ENCODE measurements at places on chromosomes 7 and 10.

DNA sequence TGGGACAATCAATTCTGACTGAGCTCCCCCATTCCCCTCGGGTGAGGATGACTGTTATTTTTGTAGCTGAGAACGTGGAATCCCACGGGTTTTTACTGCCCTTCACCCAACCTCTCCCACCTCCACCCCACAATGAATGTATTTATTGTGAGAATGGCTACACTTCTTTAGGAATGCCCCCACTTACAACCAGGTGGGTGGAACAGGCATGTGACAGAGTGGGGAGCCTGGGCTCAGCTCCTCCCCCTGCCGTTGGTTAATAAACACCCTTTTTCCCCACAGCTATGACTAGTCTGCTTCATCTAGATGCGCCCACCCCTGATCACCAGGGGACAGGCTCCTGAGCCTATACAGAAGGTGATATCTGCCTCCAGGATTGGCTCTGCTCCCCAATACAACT, 2.0 kb downstream of the MRPL43 start:
- DNase-seq: no peak

DNA sequence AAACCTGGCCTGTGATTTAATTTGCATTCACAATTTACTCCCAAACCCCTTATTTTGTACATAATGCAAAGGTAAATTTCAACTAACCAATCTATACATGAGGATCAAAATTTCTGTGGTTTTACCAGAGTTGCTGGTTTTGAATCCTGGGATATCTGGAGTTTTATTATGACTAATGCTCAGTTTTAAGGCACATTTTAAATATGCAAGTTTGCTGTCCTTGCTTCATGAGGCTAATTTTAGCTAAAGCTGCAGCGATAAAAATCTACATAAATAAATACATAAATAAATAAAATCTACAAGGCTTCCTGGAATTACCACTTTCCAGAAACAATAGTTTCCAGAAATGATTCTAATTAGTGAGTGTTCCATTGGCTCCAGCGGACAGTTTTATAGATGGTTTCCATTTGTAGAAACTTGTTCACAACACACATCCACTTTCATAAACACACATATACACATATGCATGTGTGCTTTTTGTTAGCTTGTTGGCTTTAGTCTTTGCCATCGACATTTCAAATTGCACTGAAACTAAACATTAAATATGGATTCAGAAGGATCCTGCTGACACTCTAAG, 339.5 kb upstream of the NRP1 start:
- no peak for DNase-seq

- DNase-seq: no peak
Measured at GRCh38 chr10:69965919-69966662, 86.6 kb upstream of the MACROH2A2 start.

DNA sequence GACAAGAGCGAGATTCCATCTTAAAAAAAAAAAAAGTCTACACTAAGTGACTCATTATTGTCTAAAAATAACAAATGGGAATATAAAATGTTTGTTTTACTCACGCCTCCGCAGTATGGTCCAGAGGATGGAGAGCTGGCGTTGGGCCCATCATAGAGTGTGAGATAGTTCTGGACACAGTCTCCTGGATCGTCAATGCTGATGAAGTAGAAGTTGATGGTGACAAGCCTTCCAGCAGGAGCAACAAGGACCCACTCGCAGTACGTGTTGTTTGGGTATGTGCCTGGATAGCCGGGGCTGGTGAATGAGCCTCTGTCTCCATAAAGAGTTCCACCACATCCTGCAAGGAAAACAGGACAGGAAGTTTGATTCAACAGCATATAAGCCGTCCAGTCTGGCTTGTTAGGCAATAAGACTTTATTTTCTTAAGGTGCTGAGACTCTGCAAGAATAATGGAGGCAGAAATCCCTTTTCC, 11.5 kb upstream of the RSU1 start:
- no peak for DNase-seq

- no peak for DNase-seq
Measured at GRCh38 chr7:114720725-114721124, 201.2 kb upstream of the MDFIC start.

GRCh38 chr10:100826983-100827818, 81.8 kb downstream of the PAX2 start:
- no peak for DNase-seq

GRCh38 chr7:50153995-50154394, 60.9 kb upstream of the ZPBP start:
- DNase-seq: no peak

DNA sequence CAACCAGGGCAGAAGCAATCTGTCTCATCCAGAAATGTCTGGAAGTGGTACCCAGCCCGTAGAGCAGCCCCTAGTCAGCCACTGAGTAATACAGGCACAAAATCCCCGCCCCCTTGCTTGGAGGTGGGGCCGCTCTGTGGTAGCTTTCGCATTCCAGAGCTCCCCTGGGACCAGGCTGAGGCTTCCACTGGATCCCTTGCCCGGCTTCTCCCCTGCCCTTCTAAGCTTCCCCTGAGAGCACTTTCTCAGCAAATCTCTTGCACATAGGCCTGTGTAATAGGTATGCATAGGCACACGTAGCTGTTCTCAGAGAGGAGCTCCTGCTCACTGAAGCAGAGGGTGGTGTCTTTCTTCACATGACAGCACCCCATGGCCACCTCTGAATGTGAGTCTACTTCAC, 144.2 kb downstream of the BMS1 start:
- DNase-seq: no peak

DNA sequence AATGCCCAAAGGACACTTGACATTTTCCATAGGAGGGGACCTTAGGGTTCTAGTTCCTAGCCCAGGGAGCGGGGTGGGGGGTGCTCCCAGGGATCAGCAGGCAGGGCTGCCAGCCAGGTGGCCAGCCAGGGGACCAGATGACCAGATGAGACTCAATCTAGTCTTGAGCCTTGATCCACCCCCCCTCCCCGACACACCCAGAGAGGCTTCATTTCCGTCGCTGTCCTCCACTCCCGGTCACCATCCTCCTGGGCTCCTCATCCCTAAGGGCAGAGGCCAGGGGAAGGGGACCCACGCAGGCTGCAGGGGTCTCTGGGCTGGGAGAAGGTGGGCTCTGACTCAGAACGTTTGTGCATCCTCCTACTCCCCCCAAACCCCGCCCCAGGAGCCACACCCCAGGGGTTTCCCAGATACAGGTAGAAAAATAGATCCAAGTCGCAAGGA, 1.0 kb downstream of the STX1A start:
- no peak for DNase-seq

GRCh38 chr10:99430116-99430450, 341 bp downstream of the GOT1 start:
- no peak for DNase-seq

- DNase-seq: no peak
Measured at GRCh38 chr10:28294809-28295208, 8.1 kb downstream of the MPP7 start.

DNA sequence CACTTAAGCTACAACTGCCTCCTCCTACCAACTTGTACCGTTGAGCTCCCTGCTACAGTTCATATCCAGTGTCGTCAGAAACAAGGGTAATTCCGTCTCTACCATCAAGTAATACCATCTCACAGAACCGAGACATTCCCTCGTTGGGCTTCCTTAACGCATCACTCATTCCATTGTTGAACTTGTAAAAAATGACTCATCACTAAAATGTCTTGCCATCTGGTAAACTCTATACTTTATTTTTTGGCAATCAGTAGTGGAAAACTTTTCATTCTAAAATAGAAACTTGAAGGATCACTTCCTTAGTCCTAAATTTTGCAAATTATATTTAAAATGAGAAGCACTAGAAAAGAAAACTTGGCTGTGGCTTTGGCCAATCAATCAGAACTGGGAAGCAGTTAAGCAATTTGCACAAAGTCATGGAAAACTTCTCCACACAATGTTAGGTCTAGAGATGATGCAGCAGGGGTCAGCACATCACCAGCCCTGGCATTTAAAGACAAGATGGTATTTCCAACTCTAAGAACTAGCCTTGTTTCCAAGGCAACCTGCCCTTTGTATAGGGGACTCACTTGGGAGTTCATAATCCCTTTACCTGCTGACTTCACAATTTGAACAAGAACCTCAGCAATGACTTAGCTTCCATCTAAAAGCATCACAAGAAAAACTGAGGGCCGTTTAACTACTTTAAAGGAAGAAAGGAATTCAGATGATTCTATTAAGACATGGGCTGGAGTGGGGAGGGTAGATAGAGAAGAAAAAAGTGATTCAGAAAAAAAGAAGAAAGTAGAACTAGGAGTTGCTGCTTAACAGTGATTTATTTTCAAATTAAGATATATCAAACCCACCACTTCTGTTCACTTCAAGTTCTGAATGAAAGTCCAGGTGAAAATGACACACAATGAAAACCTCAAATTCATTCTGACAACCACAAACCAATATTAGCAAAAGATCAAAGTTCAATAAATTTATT, 288.1 kb downstream of the PARD3 start:
- peak; percentile 14 for DNase-seq

GRCh38 chr7:84510505-84510904, 315.9 kb upstream of the SEMA3A start:
- DNase-seq: no peak
